ENCODE measurements at places on chromosomes 11 and 22.

- DNase-seq: no peak
Measured at GRCh38 chr11:29984544-29984943, 32.3 kb downstream of the KCNA4 start.

DNA sequence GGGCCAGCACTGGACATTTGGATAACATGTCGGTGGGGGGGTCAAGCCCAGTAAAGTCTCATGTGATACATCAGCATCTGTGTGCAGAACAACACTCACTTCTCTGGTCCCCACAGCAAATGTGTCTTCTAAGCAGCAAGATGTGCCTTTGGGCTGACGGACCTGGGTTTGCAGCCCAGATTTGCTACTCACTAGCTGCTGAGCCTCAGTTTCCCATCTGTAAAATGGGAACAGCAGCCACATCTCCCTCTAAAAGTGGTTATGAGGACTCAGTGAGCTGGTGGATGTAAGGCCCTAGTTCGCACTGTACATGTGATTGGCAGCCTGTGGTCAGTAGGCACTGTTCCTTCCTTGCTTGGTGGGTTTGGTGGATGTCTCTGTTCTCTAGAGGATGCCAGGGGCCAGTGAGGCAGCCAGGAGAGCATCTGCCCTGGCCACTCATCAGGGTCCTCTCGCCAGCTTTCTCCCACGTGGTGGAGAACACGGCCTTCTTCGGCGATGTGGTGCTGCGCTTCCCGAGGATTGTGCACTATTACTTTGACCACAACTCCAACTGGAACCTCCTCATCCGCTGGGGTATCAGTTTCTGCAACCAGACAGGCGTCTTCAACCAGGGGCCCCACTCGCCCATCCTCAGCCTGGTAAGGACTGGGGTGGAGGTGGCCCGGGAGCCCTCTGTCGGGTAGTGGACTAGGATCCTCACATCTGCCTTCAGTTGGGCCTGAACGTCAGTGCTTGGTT is 12.5 kb downstream of the CCDC134 start:
- DNase-seq: no peak

- DNase-seq: peak; percentile 77
Measured at GRCh38 chr11:117876341-117877119, at the start of gene FXYD6. Gene FXYD6 (minus strand): TSS chr11:117876658. CDS start chr11:117842776, 33,882 bp downstream.

DNA sequence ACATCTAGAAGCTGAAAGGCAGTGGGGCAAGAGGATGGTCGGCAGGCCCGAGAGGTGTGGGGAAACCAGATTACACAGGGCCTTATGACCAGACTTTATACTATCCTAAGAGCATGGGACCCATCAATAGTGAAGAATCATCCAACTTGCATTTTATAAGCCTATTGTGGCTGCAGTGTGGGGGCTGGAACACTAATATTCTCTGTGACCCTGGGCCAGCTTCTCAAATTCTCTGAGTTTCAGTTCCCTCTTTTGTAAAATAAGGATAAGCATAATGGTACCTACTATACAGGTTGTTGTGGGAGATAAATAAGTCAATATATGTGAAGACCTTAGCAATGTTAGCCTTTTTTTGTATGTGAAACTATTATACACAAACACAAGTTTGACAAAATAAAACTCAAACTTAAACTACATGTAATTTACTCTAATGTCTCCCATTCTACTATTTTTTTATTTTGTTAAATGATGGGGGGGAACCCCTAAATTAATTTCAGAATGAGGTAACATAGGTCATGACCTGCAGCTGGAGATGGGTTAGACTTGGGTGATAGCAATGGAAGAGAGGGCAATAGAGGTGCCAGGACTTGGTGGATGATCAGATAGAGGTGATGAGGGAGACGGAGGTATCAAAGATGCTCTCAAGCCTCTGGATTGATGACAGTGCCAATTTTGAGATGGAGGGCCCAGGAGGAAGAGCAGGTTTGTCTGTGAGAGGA is 30.1 kb downstream of the SMCO4 start:
- no peak for DNase-seq

All from HEK293T (cell line).